Stimulated activated CD8-positive, alpha-beta memory T cell treated with anti-CD3 and anti-CD28 coated beads, Interleukin-7, amount 100 ng/mL, for 24 hours (primary cell): ENCODE measurements at places on chromosomes 11 and 22.

- DNase-seq: no peak
Observed at GRCh38 chr11:25520459-25520858, 811.5 kb upstream of the ANO3 start.

DNA sequence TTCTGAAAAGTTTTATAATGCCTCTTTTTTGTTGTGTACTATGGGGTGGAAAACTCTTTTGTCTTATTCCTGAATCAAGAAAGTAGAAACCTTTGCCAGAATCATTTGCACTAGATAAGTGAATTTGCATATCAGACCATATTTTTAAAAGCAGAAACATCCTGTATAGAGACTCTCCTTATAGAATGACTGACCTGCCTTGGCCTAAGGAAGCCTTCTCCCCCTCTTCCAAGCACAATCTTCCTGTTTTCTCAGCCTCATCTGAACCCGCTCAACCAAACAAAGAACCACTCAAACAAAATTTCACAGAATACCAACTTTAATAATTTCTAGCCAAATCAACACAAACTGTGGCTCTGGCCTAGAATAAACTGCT, 60.3 kb downstream of the SIK3 start:
- DNase-seq: no peak

DNA sequence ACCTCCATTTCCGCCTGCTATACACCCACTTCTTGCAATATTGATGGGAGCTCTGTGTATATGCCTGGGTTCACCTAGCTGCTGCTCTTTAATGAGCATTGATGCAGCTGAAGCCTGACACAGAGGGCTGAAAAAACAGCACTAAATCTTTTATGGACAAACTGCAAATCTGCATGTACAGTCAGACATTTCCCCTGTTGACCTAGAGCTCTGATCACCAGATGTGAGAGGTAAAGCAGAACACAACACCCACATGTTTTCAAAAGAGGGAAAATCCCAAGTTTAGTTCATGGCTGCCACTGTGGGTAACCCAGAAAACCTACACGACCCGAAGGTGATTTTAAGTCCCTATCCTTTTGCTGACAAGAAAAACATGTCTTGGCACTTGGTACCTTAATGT, 303.0 kb upstream of the PITPNB start:
- DNase-seq: no peak

DNA sequence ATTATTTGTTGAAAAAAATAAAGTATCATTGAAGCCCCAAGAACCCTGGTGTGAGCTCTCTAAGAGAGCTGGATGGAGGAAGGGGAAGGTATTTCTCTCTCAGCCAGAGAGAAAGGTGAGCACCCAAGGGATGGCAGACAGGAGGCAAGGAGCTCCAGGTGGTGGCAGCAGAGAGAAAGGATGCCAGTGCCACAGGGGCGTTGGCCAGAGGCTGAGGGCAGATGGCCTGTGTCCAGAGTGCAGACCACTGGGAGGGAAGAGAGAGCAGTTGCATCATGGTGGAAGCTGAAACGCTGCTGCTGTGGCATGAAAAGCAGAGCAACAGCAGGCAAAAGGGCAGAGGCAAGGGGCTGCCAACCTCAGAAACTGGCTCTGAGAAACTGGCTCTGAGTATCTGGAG, 8.5 kb downstream of the SPON1 start:
- DNase-seq: no peak

GRCh38 chr11:111105566-111105965, 140.0 kb upstream of the POU2AF2 start:
- DNase-seq: no peak

DNA sequence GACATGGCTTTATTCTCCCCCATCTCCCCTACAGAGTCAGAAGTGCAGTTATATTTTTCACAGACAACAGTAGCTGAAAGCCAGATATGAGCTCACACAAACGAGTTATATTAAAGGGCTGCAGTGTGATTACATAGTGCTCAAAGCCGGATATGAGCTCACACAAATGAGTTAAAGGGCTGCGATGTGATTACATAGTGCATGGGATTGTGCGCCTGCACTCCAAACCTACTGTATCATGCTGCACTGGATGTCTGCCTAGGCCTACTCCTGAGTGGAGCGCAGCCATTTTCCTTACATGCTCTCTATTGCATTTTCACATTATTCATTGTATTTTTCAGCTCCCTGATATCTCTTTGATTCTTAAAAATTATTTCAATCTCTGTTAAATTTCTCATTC, 414.6 kb upstream of the LARGE1 start:
- DNase-seq: no peak

- no peak for DNase-seq
Observed at GRCh38 chr22:45211435-45211834, 29.3 kb downstream of the KIAA0930 start.

DNA sequence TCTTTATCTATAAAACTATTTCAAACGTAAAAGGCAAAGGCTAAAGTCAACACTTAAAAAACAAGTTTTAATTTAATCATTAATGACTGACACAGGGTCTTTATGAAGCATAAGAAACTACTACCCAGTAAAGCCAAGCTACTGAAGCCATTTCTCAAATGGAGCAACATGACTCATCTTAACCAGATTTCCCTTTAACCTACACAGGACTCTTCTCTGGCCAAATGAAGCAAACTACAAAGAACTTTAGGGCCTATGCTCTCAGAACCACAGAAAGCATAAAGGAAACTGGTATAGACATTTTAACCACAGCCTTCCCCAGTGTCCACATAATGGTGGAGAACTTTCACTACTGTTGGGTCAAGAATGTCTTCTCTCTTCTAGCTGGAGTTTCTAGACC, 34.7 kb downstream of the ALG9 start:
- no peak for DNase-seq

DNA sequence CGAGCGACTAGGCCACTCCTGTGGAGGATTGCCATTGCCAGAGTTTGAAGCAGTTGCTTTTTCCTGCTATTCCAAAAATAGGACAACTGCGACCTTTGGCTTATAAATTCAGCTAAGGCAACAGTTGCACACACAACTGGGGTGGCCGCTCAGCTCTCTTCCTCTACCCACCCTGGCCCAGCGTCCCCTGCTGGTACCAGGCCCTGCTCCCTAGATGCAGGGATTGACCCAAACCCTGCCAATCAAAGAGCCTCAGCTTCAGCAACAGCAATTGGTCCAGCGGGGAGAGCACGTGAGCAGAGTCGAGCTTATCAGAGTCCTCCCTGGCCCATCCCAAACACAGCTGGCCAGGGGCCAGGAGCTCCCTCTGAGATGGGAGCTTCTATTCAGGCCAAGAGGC, 22.0 kb upstream of the CABP2 start:
- no peak for DNase-seq

- DNase-seq: no peak
Observed at GRCh38 chr11:73413256-73413655, 37.1 kb downstream of the RELT start.

- no peak for DNase-seq
Observed at GRCh38 chr11:119891055-119891768, 162.2 kb upstream of the NECTIN1 start.
